ENCODE measurements at places on chromosomes 7 and 10. TPM values are rescaled to one million over a fixed set of nuclear protein-coding genes. Genes with fewer than 3 reads are reported as not detected.

GRCh38 chr7:16813232-16813616 is 8.4 kb upstream of the AGR2 start:
- H3K4me3 ChIP-seq: no peak overlapping the region
- H3K36me3 ChIP-seq: no peaks in the 10 kb centered on the region
- peak overlapping the region; percentile 80 for H3K27ac ChIP-seq
- H3K4me1 ChIP-seq: no peaks in the 10 kb centered on the region
- H3K27me3 ChIP-seq: no peaks in the 10 kb centered on the region

GRCh38 chr10:78910886-78911285 is 157.9 kb upstream of the ZMIZ1 start:
- no peak overlapping the region for H3K4me3 ChIP-seq
- H3K4me1 ChIP-seq: peaks cover 5% of the 10 kb centered on the region

GRCh38 chr10:97849103-97849686 is 448 bp upstream of the GOLGA7B start:
- peak overlapping the region; percentile 62 for H3K4me3 ChIP-seq
- H3K27ac ChIP-seq: no peak overlapping the region
- peak; percentile 20 for DNase-seq
- peaks cover 6% of the 10 kb centered on the region for H3K4me1 ChIP-seq
- H3K36me3 ChIP-seq: no peaks in the 10 kb centered on the region

The RELN gene
- total RNA-seq: not detected

DNA sequence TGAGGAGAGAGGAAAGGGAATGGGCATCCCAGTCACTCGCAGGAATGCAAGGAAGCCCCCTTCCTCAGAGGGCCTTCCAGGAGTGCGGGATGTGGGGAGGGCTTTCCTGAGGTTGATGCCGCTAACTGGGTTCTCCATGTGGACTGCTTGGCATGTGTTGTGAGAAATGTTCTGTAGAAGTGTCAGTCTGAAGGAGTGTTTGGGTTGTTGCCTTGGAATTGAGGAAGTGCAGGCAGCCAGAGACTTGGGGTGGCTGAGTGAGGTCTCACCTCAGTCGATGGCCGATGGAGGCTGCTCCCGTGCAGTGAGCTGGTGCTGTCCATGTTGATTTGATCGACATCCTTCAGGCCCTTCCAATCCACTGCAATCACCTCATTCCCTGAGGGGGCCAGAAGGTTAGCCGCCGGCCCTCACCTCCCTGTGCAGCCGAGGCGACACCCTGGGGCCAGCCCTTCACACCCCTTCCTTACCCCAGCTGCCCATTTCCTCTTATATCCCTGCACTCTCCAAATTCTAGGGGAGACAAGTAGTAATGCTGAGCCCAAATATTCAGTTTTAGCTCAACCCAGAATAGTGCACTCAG is 2.7 kb downstream of the FAM131B start:
- no peak overlapping the region for H3K4me3 ChIP-seq
- H3K27me3 ChIP-seq: peaks cover 43% of the 10 kb centered on the region
- H3K4me1 ChIP-seq: no peaks in the 10 kb centered on the region
- H3K36me3 ChIP-seq: no peaks in the 10 kb centered on the region
- no peak for DNase-seq

- H3K4me3 ChIP-seq: no peak overlapping the region
- H3K36me3 ChIP-seq: no peaks in the 10 kb centered on the region
- no peak for DNase-seq
- H3K27ac ChIP-seq: no peak overlapping the region
Observed at GRCh38 chr10:47294057-47294456, 5.9 kb upstream of the GDF10 start.

GRCh38 chr7:148044173-148044572 is 546.4 kb upstream of the C7orf33 start:
- no peak overlapping the region for H3K27ac ChIP-seq
- no peak overlapping the region for H3K4me3 ChIP-seq
- no peaks in the 10 kb centered on the region for H3K36me3 ChIP-seq

DNA sequence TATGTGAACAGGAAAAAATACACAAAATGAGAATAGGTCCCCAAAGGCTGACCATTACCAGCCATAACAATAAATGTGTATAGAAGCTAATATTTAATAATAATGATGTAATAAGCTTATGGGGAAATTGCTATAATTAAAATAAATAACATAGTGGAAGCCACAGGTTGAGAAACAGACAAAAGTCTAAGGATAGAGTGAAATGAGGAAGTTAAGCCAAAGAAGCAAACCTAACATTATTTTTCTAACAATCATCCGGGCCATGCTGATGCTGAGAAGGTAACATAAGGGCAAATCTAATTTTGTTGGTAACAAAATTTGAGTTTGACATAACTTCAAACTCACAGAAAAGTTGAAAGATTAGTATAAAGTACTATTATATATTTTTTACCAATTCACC is 115.9 kb downstream of the MICU1 start:
- no peak for DNase-seq
- H3K27ac ChIP-seq: no peak overlapping the region
- no peaks in the 10 kb centered on the region for H3K36me3 ChIP-seq
- H3K27me3 ChIP-seq: no peaks in the 10 kb centered on the region
- H3K4me3 ChIP-seq: no peak overlapping the region

The GDF2 gene
- total RNA-seq: not detected

- H3K4me3 ChIP-seq: no peak overlapping the region
- no peak overlapping the region for H3K27ac ChIP-seq
- no peaks in the 10 kb centered on the region for H3K27me3 ChIP-seq
- no peaks in the 10 kb centered on the region for H3K36me3 ChIP-seq
- H3K4me1 ChIP-seq: no peaks in the 10 kb centered on the region
- no peak for DNase-seq
Observed at GRCh38 chr7:81937091-81937490, 167.2 kb upstream of the HGF start.

DNA sequence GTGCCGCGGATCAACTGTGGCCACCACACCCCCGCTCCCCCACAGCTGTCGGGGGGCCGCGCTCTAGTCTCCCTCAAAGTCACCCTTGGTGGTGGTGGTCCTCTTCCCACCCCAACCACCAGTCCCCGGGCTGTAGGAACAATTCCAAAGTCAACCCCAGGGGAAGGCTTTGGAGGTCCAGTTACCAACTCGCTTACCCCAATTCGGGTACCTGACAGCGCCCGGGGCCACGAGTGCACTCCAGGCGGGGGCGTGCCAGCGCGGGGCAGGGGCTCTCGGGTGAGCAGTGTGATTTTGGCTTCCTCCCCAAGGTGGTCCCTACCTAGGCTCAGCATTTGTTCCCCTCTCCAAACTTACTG is 584 bp upstream of the ZMIZ1 start:
- peak overlapping the region; percentile 98 for H3K27ac ChIP-seq
- H3K4me1 ChIP-seq: peaks cover 55% of the 10 kb centered on the region
- H3K27me3 ChIP-seq: no peaks in the 10 kb centered on the region
- DNase-seq: no peak
- H3K36me3 ChIP-seq: no peaks in the 10 kb centered on the region

The CUZD1 gene
- 0.41 TPM for total RNA-seq

DNA sequence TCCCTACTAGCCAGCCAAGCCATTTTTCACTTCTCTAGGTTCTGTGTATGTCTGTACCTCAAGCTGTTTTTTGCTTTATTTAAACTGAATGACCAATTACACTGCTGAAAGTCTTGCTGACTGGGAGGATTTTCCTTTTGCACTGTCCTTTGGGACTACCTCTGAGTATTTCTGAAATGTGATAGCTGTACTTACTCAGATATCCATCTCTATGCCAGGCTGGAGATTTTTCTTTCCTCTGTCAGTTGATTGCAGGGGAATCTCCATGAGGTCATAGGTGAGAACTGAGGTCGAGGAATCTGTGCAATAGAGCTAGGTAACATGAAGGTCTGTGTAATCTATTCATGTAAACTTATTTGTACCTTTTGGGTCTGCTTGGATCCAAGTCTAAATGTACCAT is 38.9 kb upstream of the ANKRD1 start:
- H3K27me3 ChIP-seq: no peaks in the 10 kb centered on the region
- no peak for DNase-seq
- no peak overlapping the region for H3K4me3 ChIP-seq
- H3K27ac ChIP-seq: no peak overlapping the region
- no peaks in the 10 kb centered on the region for H3K4me1 ChIP-seq
- H3K36me3 ChIP-seq: no peaks in the 10 kb centered on the region

- H3K4me1 ChIP-seq: no peaks in the 10 kb centered on the region
- no peaks in the 10 kb centered on the region for H3K36me3 ChIP-seq
- no peak overlapping the region for H3K27ac ChIP-seq
- no peaks in the 10 kb centered on the region for H3K27me3 ChIP-seq
- no peak for DNase-seq
Observed at GRCh38 chr7:147980826-147981813, 609.4 kb upstream of the C7orf33 start.

DNA sequence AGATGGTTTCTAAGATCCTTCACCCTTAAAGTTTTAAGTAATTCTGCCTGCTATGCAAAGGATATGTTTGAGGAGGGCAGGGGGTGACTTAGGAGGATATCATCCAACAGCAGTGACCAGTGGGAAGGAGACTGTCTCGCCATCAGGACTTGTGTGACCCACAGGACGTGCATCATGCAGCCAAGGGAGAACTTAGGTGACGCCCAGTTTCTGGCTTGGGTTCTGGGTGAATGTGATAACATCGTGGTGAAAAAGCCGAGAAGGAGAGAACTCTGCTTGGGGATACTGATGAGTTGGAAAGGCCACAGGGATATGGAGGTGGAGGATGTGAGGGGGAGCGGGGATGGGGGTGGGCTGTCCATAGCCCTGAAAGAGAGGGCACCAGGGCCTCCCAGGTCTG is 3.8 kb downstream of the WIPI2 start:
- no peaks in the 10 kb centered on the region for H3K27me3 ChIP-seq
- H3K4me1 ChIP-seq: peaks cover 17% of the 10 kb centered on the region
- H3K27ac ChIP-seq: no peak overlapping the region
- H3K36me3 ChIP-seq: peaks cover 11% of the 10 kb centered on the region
- no peak for DNase-seq
- H3K4me3 ChIP-seq: no peak overlapping the region

The RPEL1 gene
- total RNA-seq: not detected
